Activated CD8-positive, alpha-beta memory T cell treated with anti-CD3 and anti-CD28 coated beads for 48 hours (primary cell): ENCODE measurements at places on chromosomes 3 and 15.

GRCh38 chr3:3086239-3086638 lies 23.9 kb downstream of the IL5RA start:
- DNase-seq, result no peak

GRCh38 chr15:46296002-46296401 lies 661.2 kb downstream of the SQOR start:
- no peak for DNase-seq

DNA sequence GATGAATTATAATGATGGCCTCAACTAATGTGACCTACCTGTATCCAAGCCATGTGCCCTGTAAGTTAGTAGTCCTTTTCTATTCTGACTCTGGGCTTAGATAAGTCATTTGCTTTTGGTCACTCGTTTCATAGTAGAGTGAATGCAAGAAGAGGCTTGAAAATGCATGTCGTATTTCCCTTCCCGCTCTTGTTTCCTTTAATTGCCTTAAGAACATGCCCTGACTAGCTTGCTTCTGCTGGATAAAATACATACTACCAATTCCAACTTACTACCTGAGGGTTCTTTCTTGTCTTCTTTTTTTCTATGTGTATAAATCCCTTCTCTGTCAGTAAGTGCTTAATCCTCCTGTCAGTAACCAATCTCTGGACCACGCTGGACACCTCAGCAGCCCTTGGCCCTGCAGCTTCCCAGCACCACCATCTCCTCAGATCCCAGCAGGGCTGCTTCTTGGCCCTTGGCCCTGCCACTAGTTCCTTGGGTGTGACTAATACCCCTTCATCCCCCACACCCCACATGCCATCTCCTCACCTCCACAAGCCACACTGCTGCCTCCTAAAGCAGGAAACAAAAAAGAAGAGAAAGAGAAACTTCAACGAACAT lies 771.7 kb downstream of the IGSF11 start:
- DNase-seq, result no peak

- DNase-seq, result no peak
Measured at GRCh38 chr3:177443469-177443868, 246.2 kb upstream of the TBL1XR1 start.

GRCh38 chr15:89908226-89908625 lies 4.5 kb downstream of the ARPIN start:
- DNase-seq, result no peak

DNA sequence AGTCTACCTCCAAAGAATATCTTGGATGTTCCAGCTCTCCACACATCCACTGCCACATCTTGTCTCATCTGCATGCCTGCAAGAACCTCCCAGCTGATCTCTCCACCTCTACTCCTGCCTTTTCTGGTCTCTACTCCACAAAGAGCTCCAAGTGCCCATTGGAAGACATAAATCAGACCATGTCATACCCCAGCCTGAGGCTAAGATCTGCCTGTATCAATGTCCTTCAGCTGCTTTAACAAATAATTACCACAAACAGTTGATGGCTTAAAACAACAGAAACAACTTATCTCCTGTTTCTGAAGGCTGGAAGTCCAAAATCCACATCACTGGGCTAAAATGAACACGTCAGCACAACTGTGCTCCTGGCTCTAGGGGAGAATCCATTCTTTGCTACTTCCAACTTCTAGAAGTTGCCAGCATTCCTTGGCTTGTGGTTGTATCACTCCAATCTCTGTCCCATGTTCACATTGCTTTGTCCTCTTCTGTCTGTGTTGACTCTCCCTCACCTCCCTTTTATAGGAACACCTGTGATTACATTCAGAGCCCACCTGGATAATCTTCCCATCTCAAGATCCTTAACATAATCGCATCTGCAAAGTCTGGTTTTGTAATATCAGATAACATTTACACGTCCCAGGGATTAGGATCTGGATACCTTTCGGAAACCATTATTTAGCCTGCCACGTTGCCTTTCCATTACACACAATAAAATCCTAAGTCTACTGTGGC lies 17.0 kb upstream of the LMCD1 start:
- DNase-seq, result no peak

DNA sequence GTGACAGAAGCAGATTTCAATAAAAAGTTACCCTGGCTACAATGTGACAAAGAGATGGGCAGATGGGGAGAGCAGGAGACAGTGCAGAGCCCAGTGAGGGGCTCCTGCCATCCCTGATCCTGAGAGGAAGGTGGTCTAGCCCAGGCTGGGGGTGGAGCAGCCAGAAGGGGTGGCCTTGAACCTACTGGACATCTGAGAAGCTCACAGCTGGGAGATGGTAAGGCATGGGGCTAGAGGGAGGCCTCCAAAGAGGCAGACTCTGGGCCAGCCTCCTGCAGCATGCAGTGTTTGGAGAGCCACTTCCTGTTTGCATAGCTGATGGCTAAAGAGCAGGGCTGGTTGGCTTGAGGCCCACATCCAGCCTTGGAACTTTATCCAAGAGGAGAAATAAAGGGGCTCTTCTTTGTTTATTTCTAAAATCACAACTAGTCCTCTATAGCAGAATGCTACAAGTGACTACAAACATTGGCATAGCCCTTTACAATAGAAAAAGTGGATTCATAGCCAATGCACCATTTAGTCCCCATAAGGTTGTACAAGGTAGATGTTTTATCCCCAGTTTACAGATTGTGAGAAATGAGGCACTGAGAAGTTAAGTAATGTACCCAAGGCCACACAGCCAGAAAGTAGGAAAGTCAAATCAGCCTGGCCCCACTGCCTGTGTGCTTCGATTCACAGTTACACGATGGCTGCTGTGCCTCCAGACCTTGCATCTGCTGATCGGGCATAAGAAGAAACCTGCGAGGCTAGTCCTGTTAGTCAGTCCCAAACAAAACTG lies 4.6 kb downstream of the EFCC1 start:
- DNase-seq, result no peak

DNA sequence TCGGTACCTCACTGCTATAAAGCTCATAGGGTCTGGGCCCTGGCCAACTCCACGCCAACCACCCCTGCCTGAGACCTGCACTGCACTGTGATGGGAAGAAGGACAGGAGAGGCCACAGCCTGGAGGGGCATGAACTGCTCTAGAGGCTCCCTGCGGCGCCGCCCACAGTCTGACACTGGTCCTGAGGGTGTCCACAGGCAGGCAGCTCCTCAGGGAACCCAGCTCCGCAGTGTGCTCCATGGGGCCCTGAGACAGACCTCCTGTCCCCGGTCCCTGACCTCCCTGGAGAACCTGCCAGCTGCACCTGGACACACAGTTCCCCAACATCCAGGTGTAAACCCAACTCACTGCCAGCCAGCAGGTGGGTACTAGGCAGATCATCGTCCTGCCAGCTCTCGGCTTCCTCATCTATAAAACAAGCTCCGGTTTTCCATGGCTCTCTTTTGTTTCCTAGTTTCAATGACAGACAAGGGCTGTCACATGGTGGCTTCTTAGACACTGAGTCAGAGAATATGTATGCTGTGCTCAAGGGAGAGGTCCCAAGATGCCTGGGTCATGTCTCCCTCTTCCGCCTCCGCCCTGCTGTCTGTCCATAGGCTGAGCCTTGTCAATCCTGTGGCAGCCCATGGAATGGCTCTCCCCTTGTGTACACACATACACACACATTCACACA lies 5.1 kb upstream of the HAPLN3 start:
- no peak for DNase-seq

- no peak for DNase-seq
Measured at GRCh38 chr15:42394106-42394505, 34.8 kb downstream of the CAPN3 start.

GRCh38 chr3:149377408-149378364 lies at the start of gene TM4SF1:
TM4SF1 (minus strand) TSS chr3:149377649; CDS start chr3:149377547, 102 bp downstream.
- no peak for DNase-seq

DNA sequence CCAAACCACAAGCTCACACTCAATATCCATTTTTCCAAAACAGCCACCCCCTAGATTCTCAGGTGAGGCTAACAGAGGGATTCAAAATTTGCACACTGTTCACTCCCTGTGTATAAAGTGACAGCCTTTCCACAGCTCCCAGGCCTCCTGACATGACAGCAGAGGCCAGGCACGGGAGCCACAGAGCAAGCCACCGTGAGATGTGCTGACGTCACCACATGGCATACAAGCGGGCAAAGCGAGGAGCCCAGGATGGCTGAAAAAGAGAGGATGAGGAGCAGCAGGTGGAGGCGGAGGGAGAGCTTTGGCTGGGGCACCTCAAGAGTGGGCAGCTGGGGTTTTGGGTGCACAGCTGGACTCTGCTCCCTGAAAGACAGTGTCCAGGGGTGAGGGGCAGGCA lies 27.1 kb downstream of the EHD4 start:
- DNase-seq, result no peak

- DNase-seq, result no peak
Measured at GRCh38 chr3:48505146-48505545, 1.2 kb upstream of the SHISA5 start.

GRCh38 chr15:58558777-58559176 lies 127.0 kb downstream of the LIPC start:
- no peak for DNase-seq

GRCh38 chr15:31263751-31264558 lies 62.7 kb upstream of the KLF13 start:
- DNase-seq, result peak; percentile 32

DNA sequence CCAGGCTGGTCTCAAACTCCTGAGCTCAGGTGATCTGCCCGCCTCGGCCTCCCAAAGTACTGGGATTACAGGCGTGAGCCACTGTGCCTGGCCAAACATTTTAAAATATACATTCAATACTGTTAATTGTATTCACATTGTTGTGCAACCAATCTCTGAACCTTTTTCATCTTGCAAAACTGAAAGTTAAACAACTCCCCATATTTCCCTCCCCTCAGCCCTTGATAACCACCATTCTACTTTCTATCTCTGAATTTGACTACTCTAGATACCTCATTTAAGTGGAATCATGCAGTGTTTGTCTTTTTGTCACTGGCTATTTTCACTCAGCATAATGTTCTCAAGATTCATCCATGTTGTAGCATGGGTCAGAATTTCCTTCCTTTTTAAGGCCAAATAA lies 30.0 kb downstream of the HMCES start:
- DNase-seq, result no peak

DNA sequence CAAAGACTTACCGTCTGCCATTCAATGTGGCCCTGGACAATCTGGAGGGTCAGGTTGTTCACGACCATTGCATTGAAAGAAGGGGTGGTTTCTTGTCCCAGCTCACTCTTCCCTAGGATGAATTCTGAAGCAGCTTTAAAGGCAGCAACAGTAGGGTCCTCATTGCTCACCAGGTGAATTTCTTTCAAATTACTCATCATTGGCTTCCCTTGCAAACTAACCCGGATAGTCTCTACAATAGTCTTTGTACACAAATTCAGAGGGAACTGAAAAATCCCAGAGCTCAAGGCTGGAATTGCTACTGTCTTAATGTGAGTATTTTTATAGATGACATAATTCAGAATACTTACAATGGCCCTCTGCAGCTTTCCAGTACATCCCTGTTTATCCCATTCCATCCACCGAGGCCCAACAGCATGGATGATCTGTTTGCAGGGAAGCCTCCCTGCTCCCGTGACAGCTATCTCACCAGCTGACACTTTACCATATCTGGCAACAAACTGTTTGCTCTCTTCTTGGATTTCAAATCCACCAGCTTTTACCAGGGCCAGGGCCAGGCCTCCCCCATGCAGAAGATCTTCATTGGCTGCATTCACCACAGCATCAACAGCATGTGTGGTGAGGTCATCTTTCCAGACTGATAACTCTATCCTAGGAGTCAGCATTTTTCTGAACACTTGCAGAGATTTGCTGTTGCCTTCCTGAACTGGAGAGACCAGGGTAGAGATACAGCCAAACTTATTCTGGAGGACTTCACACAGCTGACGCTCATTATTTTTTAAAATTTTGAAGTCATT lies 8.6 kb downstream of the PARP9 start:
- DNase-seq, result no peak

DNA sequence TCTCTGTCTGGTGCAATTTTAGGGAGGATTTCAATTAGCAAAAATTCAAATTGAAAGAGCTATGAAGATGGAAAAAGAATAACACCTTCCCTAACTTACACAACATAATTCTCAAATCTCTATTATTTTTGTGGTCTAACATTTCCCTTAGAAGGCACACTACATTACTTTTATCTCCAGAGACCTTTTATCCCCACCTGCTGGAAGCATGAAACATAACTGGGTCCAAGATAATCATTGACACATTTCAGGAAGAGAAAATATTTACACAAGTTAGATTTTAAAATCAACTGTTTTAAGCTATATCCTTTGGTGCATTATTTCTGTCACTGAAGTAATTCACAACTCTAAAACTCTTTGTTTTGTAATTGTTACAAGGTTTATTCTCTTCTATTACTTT lies 779.5 kb downstream of the ROBO1 start:
- DNase-seq, result no peak

DNA sequence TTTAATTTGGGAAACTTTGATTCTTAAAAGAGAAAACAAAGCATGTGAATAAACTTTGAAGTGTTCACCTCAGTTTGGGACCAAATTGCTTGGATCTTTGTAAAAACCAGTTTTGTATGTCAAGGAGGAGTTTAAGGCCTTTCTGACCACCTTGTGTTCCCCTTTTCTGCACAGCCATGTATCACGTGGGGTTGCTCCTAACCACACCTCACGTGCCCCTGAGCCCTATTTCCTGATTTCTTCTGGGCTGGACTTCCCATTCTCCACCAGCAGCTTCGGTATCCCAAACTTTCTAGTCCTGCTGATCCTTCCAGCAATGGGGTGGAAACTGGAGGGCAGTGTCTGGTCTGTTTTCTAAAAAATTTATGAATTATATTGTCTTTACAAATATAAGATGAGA lies 76.4 kb upstream of the STT3B start:
- no peak for DNase-seq

DNA sequence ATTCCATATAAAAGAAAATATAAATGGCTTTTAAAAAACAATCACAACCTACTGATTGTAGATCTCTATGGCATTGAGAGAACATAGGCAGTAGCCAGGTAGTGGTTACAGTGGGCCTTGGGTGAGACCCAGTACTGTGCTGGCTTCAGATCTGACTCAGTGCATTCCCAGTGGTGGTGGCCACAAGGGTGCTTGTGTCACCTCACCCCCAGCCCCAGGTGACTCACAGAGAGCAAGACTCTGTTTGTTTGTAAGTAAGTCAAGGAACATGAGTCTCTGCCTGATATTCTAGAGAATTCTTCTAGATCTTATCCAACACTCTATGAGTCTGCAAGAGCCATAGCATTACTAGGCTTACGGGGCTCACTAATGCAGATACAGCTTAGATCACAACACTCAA lies 118.8 kb upstream of the AZI2 start:
- no peak for DNase-seq

- DNase-seq, result no peak
Measured at GRCh38 chr3:151724576-151725562, 8.9 kb upstream of the AADACL2 start.

GRCh38 chr3:167843481-167843880 lies 108.0 kb downstream of the SERPINI1 start:
- DNase-seq, result no peak

GRCh38 chr3:34090876-34091275 lies 292.4 kb downstream of the PDCD6IP start:
- DNase-seq, result no peak

- no peak for DNase-seq
Measured at GRCh38 chr3:146115619-146116018, 45.4 kb downstream of the PLOD2 start.

GRCh38 chr3:8767667-8768363 lies 1.6 kb downstream of the OXTR start:
- DNase-seq, result no peak
